ENCODE measurements at places on chromosomes 2 and 18. TPM values are rescaled to one million over a fixed set of nuclear protein-coding genes. Genes with fewer than 3 reads are reported as not detected.
A peak's percentile ranks its signal among the peaks of the same experiment; 100 is the strongest.

DNA sequence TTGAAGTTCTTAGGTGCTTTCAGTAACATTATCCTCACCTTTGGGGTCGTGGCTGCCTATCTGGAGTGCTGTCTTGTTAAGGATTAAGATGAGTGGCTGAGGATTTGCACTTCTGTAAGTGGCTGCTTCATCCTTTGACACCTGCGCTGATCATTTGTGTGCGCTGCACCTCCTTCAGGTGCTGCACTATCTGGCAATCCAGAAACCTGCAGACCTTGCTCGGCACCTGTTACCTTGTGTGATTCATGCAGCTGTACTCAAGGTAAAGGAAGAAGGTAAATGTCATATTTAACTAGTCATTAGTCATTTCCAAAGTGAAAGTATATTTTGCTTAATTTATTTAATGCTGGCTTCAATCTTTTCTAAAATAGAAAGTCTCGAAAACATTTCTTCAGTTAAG is 110.3 kb downstream of the RAB3GAP1 start:
- H3K4me1 ChIP-seq = peaks cover 9% of the 10 kb centered on the region
- H3K27me3 ChIP-seq = no peaks in the 10 kb centered on the region
- no peak overlapping the region for H3K27ac ChIP-seq
- no peak overlapping the region for H3K4me3 ChIP-seq
- peaks cover 31% of the 10 kb centered on the region for H3K36me3 ChIP-seq

GRCh38 chr18:25518716-25519053 is 166.7 kb upstream of the ZNF521 start:
- H3K4me3 ChIP-seq = no peak overlapping the region
- no peaks in the 10 kb centered on the region for H3K4me1 ChIP-seq
- no peak for DNase-seq
- no peak overlapping the region for H3K27ac ChIP-seq

- no peaks in the 10 kb centered on the region for H3K36me3 ChIP-seq
- no peak overlapping the region for H3K4me3 ChIP-seq
- H3K27me3 ChIP-seq = peaks cover 6% of the 10 kb centered on the region
- no peak for DNase-seq
- H3K27ac ChIP-seq = no peak overlapping the region
- H3K4me1 ChIP-seq = peaks cover 15% of the 10 kb centered on the region
Measured at GRCh38 chr2:207048416-207048815, 109.1 kb downstream of the CPO start.

DNA sequence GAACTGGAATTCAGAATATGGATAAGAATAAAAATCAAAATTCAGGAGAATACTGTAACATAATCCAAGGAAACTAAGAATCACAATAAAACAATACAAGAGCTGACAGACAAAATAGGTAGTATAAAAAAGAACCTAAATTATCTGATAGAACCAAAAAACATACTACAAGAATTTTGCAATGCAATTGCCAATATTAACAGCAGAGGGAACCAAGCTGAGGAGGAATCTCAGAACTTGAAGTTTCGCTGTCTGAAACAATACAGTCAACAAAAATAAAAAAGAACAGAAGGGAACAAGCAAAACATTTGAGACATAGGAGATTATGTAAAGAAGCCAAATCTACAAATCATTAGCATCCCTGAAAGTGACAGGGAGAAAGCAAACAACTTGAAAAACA is 84.1 kb upstream of the GALNT13 start:
- H3K27ac ChIP-seq = no peak overlapping the region
- no peaks in the 10 kb centered on the region for H3K36me3 ChIP-seq
- H3K27me3 ChIP-seq = no peaks in the 10 kb centered on the region
- no peaks in the 10 kb centered on the region for H3K4me1 ChIP-seq
- no peak for DNase-seq
- H3K4me3 ChIP-seq = no peak overlapping the region

- no peaks in the 10 kb centered on the region for H3K27me3 ChIP-seq
- no peak for DNase-seq
- H3K4me3 ChIP-seq = no peak overlapping the region
- H3K36me3 ChIP-seq = peaks cover 15% of the 10 kb centered on the region
Measured at GRCh38 chr2:143428700-143429099, 299.5 kb downstream of the ARHGAP15 start.

GRCh38 chr2:171083451-171083850 is 77.2 kb downstream of the TLK1 start:
- peaks cover 24% of the 10 kb centered on the region for H3K36me3 ChIP-seq
- no peak overlapping the region for H3K27ac ChIP-seq
- H3K27me3 ChIP-seq = no peaks in the 10 kb centered on the region

DNA sequence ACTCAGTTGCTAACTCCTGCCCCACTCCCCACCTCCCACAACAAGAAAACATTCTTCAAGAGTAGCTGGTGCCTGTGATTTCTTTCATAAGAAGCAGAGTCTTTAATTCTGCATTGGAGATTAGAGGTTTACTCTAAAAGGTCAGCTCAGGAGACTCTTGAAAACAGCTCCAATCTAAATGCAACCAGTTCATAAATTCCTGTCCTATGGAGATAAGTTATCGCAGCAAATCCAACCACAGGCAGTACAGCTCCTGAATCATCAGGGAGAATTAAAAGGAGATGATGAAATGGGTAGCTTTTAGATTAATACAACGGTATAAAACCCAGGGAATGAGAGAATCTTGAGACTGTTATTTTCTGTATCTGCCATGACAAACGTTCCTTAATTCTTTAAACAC is 130.7 kb downstream of the SOCS6 start:
- H3K27me3 ChIP-seq = peaks cover 3% of the 10 kb centered on the region
- H3K36me3 ChIP-seq = no peaks in the 10 kb centered on the region
- H3K4me3 ChIP-seq = no peak overlapping the region
- H3K27ac ChIP-seq = no peak overlapping the region

GRCh38 chr2:9160732-9161131 is 45.9 kb upstream of the ASAP2 start:
- H3K4me3 ChIP-seq = no peak overlapping the region
- no peaks in the 10 kb centered on the region for H3K36me3 ChIP-seq
- no peak for DNase-seq
- H3K27ac ChIP-seq = no peak overlapping the region

- DNase-seq = no peak
- H3K36me3 ChIP-seq = peaks cover 57% of the 10 kb centered on the region
- H3K4me1 ChIP-seq = peaks cover 8% of the 10 kb centered on the region
- no peaks in the 10 kb centered on the region for H3K27me3 ChIP-seq
- H3K4me3 ChIP-seq = no peak overlapping the region
Measured at GRCh38 chr18:21575656-21576055, 24.8 kb downstream of the ESCO1 start.

GRCh38 chr18:56315363-56315762 is 323.0 kb downstream of the TXNL1 start:
- H3K27me3 ChIP-seq = no peaks in the 10 kb centered on the region
- H3K4me3 ChIP-seq = no peak overlapping the region
- DNase-seq = no peak
- no peaks in the 10 kb centered on the region for H3K4me1 ChIP-seq

DNA sequence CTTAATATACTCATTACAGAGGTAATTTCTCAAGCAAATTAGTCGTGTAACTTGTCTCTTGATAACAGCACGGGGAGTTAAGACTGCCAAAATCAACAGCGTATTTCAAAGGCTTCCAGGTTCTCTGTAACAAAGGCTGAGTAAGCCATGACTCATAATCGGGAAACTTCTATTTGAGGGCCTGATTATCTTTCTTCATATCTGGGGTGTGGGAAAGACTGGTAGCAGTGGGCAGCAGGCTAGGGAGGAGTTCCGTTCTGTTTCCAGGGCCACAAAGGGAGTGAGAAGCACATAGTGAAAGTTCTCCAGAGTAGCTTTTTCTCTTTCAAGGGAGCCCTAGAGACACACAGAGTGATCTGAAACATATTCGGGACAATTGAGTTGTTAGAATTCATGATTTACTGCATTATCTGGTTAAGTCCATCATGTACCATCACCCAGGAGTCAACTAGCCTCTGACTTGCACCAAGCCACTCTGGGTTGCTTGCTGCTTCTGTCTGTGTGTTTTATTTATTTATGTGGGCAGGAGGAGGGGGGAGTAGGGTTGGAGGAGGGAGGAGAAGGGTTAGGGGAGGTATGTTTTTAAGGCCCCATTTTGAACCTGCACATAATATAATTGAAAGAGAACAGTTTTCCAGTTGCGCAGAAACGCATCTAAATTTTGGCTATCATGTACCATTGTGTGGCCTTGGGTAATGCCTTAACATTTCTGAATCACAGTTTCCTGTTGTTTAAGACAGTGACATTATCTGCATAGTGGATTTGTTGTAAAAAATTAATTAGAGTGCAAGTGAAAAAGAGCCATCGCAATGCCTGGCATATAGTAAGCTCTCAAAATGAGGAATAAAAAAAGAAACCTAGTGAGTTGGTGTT is 80.5 kb upstream of the ITPRID2 start:
- no peak overlapping the region for H3K27ac ChIP-seq
- no peaks in the 10 kb centered on the region for H3K36me3 ChIP-seq
- H3K4me1 ChIP-seq = peaks cover 12% of the 10 kb centered on the region
- DNase-seq = no peak
- no peaks in the 10 kb centered on the region for H3K27me3 ChIP-seq

DNA sequence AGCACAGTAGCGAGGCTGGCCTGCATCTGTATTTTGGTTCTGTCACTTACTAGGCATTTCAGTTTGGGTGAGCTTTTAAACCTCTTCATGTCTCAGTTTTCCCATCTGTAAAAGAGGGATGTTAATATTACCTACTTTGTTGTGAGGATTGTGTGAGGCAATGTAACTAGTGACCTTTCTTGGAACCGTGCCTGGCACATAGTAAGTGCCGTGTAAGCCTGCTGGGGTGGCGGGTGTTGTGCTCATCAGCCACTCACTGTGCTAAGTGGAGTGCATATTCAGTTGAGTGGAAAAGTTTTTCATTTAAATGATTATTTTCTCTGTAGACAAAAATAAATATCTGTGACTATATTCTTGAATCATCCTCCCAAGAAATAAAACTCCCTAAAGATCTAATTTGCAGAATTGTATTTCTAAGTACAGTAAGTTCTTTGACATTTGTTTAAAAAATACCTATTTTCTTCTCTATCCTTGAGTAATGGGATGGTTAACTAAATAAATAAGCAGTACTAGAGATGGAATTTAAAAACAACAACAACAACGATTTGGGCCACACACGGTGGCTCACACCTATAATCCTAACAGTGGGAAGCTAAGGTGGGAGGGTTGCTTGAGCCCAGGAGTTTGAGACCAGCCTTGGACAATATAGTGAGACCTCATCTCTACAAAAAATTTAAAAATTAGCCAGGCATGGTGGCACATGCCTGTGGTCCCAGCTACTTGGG is 56.7 kb downstream of the MALT1 start:
- H3K4me1 ChIP-seq = no peaks in the 10 kb centered on the region
- H3K4me3 ChIP-seq = no peak overlapping the region
- no peak overlapping the region for H3K27ac ChIP-seq
- DNase-seq = no peak
- peaks cover 30% of the 10 kb centered on the region for H3K36me3 ChIP-seq
- no peaks in the 10 kb centered on the region for H3K27me3 ChIP-seq

DNA sequence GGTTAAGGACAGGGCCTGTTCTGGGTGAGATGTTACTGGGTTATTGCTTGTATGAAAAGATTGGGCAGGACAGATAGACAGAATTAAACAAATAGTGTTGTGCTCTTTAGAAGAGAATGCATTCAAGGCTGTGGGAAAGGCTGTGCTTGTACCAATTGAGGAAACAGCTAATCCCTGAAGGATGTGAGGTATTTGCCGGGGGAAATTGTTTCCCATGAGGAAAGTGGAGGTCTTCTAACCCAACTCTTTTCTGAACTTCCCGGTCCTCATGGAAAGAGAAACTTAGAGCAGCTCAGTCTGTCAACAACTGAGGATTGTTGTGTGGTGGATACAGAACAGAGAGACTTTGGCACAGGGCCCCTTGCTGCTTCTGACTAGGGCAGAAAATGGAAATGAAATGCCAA is 9.5 kb downstream of the SLC1A4 start:
- H3K27ac ChIP-seq = no peak overlapping the region
- H3K4me1 ChIP-seq = peaks cover 29% of the 10 kb centered on the region
- H3K27me3 ChIP-seq = no peaks in the 10 kb centered on the region

DNA sequence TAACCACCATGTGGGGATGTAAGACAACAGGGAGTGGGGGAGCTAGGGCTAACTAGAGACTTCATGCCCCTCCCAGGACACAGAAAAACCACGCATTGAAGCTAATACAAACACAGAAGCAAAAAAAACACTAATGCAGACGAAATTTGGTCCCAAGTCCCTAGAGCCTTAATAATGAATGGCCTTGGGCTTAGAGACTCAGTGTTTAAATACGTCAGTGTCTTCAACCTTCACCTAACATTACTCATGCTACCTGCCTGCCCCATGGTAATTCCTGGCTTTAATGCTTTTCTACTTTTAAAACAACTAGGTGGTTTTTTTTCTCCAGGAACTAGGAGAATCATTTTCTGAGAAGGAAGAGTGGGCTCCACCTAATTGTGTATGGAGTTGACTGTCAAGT is 64.1 kb upstream of the ITSN2 start:
- no peaks in the 10 kb centered on the region for H3K27me3 ChIP-seq
- no peak overlapping the region for H3K4me3 ChIP-seq
- no peaks in the 10 kb centered on the region for H3K36me3 ChIP-seq
- H3K27ac ChIP-seq = no peak overlapping the region

DNA sequence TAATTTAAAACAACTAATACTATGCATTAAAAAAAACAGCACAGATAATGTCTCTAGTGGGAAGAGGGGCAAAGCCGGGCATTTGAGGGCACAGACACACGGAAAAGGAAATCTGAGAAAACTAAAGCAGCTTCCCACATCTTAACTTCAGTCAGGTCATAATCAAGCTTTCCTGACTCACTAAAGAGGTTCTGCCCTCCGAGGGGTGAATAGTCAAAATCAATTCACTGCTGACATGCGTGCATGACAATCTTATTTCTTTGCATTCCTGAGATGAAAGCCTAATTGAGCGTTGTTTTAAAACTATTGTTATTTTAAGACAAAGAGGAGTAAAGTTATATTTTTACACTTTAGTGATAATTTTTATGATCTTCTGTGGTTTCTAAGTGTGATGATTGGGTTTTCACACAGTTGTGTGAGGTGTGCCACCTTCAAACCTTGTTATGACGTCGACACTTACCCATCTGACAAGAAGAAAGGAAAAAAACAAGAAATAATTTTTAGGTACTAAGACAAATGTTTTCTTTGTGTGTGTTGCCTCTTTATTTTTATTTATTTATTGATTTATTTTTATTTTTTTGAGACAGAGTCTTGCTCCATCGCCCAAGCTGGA is 90.9 kb downstream of the GATA6 start:
- H3K27me3 ChIP-seq = no peaks in the 10 kb centered on the region
- H3K27ac ChIP-seq = no peak overlapping the region
- no peak for DNase-seq
- H3K4me1 ChIP-seq = no peaks in the 10 kb centered on the region
- no peak overlapping the region for H3K4me3 ChIP-seq

GRCh38 chr2:218230882-218231281 is 13.9 kb downstream of the ARPC2 start:
- peak; percentile 38 for DNase-seq
- H3K36me3 ChIP-seq = peaks cover 82% of the 10 kb centered on the region
- H3K27me3 ChIP-seq = no peaks in the 10 kb centered on the region
- H3K4me1 ChIP-seq = peaks cover 58% of the 10 kb centered on the region
- peak overlapping the region; percentile 7 for H3K4me3 ChIP-seq

The OSGEPL1 gene
- 7.7 TPM for total RNA-seq

The APLF gene
- 3.7 TPM for total RNA-seq

The CDH7 gene
- total RNA-seq = not detected

The ADAM23 gene
- total RNA-seq = 0.89 TPM

The TMEM37 gene
- total RNA-seq = not detected

The TOGARAM2 gene
- total RNA-seq = 5.0 TPM

The LYG2 gene
- total RNA-seq = not detected

The CDK5R2 gene
- total RNA-seq = not detected

The GPR55 gene
- total RNA-seq = 9.2 TPM

The IL1F10 gene
- total RNA-seq = not detected

Measured in activated CD4-positive, alpha-beta T cell treated with anti-CD3 and anti-CD28 coated beads, Interleukin-2, amount 10 ng/mL, durations not matched to agents 7 days and 5 days (primary cell).